Activated T-cell treated with anti-CD3 and anti-CD28 coated beads, Interleukin-2, amount 50 U/mL, for 4 hours (primary cell): ENCODE measurements at places on chromosomes 2 and 18. TPM values are rescaled to one million over a fixed set of nuclear protein-coding genes. Genes with fewer than 3 reads are reported as not detected.

ACOXL gene
- 0.32 TPM for total RNA-seq

ASIC4 gene
- 0.08 TPM for total RNA-seq

MTERF4 gene
- total RNA-seq: 40.5 TPM

LYPD6 gene
- not detected for total RNA-seq
